OCI-M1 (cell line): ENCODE measurements at places on chromosomes 12 and 14.

DNA sequence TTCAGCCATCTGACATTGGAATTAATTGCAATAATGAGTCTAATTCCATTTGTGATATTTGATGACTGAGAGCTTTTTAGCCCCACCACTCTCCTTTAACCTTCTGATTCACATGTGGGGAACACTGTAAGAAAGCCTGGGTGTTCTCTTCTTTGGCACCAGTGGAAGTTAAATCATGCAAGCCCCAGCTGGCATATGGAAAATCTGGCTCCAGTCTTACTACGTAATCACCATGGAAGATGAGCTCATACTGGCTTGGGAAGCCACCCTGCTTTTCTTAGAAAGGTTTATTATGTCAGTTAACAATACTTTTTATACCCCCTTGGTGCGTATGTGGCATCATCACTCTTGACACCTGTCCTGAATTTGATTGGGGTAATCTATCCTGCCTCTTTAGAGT is 479.3 kb downstream of the SLC16A7 start:
- DNase-seq = no peak

GRCh38 chr14:93065272-93065730 is 50.4 kb downstream of the ITPK1 start:
- DNase-seq = no peak

- DNase-seq = peak; percentile 9
Observed at GRCh38 chr14:44041700-44042099, 465.4 kb downstream of the FSCB start.

DNA sequence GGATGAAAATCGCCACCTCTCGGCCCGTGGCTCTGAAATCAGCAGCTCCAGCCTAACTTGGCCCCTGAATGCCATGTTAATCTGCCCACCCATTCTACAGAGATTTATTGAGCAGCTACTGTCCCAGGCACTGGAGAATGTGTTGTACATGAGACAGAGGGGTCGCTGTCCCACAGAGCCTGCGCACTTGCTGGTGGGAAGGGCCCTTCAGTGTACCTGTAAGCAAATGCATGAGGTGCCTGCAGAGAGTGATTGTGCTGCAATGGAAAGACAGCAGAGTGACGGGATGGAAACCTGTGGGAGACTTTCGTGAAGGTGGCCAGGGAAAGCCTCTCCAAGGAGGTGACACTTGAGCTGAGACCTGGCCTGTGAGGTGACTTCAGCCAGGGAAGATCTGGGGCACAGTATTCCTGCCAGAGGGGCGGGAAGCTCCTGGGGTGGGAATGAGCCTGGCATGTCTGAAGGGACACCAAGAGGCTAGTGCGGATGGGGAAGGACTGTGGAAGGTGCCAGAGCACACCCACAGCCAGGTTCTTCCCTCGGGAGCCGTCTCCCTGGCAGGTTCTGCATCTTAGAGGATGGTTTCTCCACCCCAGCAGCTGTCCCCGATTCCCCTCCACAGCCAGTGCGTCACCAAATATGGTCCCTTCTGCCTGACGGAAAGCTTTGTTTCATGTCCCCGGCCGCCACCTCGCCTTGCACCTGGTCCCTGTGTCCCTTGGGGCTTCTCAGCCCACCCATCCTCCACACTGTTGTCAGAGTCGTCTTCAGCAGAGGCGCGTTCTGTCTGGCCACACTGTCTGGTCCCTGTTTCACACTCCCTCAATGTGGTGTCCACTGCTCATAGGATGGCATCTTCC is 8.7 kb downstream of the SMIM41 start:
- no peak for DNase-seq

DNA sequence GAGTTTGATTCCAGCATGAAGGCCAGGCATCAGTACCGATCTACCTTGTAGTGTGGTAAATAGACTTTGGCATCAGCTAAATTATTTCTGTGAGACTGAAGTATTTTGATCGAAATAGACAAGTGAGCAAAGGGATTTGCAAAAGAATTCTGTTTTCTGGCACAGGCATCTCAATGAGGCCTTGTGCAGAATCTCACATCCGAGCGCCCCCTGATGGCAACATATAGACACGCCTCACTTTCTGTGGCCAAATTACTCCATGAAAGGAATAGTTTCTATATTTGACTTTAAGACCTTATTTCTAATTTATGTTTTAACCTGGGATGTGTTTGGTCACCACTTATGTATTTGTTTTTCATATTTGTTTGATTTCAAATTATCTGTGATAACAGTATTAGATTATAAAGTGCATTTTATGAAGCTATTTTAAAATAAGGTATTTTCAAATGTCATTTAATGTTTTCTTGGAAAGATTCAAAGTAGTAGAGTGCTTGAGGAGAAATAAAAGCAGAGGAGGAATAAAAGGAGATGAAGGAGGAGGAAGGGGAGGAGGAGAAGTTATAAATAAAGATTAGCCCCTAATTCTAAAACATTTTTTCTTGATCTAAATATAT is 731.9 kb downstream of the NRXN3 start:
- DNase-seq = peak; percentile 24

- no peak for DNase-seq
Observed at GRCh38 chr14:84087986-84088531, 1441.9 kb upstream of the FLRT2 start.

DNA sequence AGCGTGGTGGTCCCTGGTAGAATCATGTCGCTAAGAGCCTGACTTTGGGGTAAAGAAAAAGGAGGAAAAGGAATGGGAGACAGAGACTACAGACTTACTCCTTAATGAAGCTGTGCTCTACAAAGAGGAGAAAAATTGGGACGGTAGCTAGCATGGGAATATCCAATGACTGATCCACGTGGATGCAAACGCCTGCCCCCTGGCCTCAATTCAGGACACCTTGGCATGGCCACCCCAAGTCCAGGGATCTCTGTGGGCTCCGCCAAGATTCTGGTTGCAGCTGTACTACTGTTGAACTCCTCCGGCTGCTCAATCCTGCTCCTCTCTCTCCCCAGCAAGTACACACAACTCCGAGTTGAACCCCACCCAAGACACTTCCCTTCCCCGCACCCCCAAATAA is 70.5 kb upstream of the DIO3 start:
- no peak for DNase-seq

DNA sequence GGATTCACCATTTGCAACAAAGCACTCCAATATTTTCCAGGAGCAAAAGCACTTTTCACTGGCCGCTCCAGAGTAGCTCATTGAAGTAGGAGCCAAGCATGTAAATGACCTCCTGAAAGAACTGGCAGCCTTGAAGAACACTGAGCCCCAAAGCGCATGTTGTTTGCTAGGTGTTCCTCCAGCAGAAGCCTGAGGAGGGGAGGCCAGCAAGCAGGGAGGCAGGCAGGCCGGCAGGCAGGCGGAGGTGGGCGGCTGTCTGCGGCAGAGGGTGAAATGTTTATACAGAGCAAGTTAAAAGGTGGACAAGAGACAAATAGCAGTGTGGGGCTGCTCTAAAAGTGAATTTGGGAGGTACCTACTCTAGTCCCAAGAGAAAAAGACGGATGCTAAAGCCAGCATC is 439.4 kb downstream of the CCDC91 start:
- DNase-seq = no peak

GRCh38 chr12:92482599-92482998 is 220.2 kb upstream of the PLEKHG7 start:
- DNase-seq = no peak

- no peak for DNase-seq
Observed at GRCh38 chr14:51512316-51512715, 139.4 kb upstream of the FRMD6 start.

- DNase-seq = no peak
Observed at GRCh38 chr14:20381341-20381740, 32.0 kb downstream of the TEP1 start.

DNA sequence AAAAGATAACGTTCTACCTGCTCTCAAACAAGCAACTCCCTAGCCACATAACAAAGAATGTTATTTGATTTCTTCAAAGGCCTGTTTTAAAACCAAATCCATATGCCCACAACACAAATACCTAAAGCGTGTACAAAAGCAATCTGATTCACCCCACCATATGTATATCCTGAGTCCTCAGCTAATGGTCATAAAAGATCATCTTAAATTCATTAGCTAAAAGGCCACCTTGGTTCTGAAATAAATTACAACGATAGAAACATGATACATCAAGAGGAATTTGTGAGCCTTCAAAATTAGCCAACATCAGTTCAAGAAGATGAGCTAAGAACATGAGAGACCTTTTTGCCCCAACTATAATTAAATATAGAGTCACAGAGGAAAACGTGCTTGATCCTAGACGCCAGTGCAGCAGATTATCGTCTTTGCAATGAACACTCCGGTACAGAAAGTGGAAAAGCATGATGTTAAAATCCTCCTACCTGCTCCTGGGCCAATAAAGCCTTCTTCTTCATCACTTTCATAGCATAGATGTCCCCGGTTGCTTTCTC is 20.0 kb downstream of the CIT start:
- no peak for DNase-seq

DNA sequence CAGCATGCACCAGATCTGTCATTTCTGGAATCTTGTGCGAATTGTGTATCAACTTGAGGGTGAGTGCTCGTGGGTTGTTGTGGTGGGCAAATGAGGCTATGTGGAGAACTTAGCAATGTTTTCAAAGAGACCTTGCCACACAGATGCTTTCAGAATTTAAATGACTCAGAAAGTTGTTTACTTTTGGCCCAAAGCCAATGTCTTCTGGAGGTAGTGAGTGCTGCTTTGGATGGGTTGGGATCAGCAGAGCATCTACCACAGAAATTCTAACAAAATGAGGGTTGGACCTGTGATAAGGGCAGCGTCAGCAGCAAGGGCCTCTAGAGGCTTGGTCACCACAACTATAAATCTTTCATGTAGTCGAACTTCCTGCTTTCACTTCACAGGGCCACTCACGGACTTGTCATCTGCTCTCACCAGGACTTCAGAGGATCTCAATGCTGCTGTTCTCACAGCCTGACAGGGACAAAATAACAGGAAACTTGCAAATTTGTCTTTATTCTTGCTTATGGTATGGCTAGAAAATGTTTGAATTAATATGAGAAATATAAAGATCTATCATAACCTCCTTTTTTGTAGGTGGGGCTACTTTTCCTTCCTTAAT is 111.4 kb downstream of the DACT1 start:
- peak; percentile 94 for DNase-seq

DNA sequence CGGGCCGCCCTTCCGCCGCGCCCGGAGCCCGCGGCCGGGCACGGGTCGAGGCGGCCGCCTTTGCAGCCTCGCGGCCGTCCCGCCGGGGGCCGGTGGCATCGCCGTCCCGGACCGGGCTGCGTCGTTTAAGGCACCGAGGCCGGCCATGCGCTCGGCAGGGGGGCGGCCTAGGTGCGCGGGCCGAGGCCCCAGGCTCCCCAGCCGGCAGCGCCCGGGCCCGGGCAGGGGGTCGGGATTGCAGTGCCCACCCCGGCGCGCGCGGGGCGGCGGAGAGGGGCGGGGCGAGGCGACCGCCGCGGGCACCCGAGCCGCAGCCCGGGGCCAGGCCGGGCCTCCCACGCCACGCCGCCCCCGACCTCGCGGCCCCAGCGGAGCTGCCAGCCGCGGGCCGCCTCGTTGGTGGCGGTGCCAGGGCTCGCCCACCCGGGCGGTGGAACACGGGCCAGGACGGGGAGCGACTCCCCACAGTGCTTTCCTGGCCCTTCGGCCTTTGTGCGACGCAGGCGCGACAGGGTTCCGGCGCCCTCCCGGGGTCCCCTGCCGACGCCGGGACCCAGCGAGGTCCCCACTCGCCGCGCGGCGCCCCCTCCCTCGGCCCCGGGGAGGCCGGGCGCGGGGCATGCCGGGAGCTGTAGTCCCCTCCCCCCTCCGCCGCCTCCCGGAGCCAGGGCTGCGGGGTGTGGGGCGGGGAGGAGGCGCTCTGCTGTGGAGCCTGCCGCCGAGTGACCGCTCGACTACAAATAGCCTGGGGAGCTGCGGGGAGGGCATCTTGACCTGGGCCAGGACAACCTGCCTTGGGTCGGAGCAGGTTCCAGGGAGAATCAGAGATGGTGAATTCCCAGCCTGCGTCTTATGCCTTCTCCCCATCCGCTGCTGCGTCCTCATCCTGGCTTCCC is 769 bp downstream of the FKBP4 start:
- DNase-seq = peak; percentile 75

- no peak for DNase-seq
Observed at GRCh38 chr12:104623883-104624282, 167.1 kb downstream of the CHST11 start.

DNA sequence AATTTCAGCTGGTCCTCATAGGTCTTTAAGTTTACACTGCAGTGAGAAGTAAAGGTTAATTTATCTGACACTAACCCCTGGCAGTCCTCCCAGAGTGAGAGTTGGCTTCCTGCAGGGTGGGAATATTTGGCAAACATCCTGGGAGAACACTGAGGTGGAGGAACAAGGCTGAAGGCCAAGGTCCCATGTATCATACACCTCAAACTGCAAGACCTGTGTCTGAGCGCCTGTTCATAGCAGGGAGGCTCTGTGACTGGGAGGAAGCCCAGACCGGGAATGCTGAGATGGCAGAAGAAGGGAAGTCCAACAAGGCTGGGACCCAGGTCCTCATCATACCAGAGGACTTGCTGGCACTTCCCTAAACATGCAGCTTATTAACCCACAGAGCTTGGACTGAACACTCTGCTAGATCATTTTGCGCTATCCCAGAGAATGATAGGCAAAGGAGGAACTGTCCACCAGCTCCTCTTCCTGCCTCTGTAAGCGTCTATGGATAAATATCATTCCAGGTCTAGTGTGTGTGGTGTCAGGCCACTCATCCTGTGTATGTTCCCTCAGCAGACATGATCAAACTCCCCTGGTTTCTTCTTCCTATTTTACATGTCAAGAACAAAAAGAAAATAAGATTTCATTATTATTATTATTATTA is 199.6 kb upstream of the CNOT2 start:
- no peak for DNase-seq

DNA sequence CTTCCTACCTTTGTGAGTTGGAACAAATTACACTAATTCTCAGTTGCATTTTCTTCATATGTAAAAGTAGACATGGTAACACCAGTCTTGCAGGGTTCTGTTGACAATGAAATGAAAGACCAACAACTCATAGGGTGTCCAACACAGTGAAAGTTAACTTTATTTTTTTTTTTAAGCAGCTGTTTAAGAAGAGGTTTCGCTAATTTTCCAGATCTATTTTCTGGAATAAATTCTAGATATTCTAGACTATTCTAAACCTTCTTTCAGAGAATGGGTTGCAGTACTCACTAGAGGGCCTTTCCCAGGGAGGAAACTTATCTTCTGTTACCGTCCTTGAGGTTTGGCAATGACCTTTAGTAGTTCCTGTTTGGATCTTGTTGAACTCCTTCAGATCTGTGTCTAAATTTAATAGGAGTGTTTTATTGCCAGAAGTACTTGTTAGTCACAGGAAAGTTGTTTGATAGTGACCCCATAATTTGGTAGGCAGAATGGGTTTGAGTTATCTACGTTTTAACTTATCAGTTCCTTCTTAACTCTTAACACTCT is 2.8 kb upstream of the ART4 start:
- peak; percentile 69 for DNase-seq
